ENCODE measurements at places on chromosomes 4 and X.

- no peak for DNase-seq
Observed at GRCh38 chr4:82774711-82775171, 23.9 kb downstream of the SCD5 start.

DNA sequence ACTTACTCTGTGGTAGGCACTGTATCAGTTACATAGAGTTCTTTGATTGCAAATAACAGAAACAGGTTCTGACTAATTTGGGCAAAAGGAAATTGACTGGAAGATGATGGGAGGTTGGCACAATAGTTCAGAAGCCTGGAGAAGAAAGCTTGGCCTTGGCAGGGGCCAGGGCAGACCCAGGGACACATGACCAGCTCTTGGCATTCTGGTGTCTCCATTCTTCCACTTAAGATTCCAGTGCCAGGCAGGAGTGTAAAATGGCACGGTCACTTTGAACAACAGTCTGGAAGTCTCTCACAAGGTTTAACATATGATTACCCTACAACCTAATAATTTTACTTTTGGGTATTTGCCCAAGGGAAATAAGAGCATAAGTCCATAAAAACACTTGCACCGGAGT is 175.9 kb downstream of the BCOR start:
- DNase-seq, result no peak

DNA sequence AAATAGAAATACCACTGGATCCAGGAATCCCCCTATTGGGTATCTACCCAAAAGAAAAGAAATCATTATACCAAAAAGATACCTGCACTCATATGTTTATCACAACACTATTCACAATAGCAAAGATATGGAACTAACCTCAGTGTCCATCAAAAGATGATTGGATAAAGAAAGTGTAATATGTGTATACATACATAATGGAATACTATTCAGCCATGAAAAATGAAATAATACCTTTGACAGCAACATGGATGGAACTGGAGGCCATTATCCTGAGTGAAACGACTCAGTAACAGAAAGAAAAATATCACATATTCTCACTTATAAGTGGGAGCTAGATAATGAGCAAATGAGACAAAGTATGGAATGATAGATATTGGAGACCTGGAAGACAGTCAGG is 74.2 kb upstream of the TLR3 start:
- DNase-seq, result no peak

- DNase-seq, result no peak
Observed at GRCh38 chr4:186719925-186720694, 3.5 kb downstream of the FAT1 start.

DNA sequence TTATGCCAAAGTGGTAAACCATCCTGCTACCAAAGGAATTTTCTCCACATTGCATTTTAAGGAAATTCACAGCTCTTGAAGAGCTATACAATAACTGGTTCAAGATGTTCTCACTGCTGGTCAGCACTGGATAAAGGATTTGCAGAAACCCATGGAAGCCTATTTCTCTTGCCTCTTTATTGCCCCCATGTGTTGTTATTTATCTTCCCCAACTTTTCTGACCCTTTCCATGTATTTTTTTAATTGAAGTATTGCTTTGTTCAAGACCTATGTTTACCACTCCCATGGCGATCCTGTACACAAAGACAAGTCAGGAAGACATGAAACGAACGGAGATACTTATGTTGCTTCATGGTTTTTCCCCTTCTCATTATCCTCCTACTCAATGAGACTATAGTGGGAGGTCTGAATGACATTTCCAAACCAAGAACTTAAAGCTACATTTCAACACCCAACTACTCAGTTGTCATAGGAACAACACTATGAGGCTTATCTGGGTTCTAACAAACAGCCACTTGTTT is 566.4 kb upstream of the DIPK2B start:
- DNase-seq, result no peak

DNA sequence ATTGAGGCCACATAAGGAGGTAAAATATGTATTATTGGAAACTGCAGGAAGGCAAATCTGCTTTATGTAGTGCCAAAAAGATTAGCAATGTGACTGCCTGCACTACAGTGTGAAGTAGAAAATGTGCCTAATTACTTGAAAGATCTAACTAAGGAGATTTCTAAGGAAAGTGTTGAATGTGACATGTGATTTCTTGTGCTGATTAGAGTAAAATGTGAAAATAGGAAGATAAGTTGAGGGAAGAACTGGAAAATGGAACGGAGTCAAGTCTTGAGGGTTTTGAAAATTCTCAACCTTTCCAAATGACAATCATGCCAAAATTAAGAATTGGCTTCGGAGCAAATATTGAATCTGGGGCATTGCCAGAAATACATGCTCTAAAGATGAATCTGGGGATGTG is 209.5 kb upstream of the SPOCK3 start:
- peak; percentile 74 for DNase-seq

DNA sequence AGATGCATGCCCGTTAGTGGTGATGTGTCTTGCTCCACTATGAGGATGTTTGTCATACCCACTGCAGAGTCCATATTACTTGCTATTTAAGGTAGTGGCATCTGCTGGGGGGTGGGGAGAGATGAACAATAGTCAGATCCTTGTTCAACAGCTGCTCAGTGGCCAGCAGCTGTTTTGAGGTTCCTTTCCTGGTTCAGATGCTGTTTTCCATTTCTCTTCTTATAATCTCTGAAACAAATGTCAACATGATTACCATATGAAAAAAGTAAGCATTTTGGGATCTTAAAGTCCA is 1567.9 kb upstream of the TENM3 start:
- DNase-seq, result no peak

DNA sequence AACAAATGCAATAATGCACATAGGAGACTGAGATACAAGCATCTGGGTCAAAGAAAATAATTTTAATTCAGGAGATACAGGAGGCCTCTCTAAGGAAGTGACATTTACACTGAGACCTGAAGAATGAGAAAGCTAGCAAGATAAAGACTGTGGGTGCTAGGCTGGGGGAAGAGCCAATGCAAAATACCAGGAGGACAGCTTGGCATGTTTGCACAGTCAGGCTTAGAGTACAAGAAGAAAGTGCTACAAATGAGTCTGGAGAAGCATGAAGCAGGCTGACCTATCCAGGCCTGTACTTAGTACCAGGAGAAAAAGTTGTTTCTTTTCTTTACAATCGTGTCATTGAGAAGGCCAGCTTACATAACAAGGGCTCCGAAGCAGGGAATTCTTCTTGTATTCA is 56.9 kb downstream of the GABRB1 start:
- DNase-seq, result no peak

DNA sequence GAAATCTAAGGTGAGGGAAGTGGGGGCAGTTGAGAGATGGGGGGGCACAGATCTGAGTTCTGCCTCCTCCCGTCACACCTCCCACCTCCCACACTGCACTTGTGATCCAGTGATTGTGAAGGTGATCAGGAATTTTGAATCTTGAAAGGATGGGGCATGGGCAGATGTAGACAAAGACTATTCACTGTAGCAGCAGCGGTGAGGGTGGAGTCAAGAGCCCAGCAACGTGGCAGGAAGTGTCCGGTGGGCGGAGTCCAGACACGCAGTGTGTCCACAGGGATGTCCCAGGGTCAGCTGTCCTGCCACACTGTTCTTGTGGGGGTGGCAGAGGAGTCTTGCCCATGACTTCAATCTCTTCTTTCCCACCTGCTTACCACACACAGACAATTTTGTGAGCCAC is 330.5 kb upstream of the GALNT7 start:
- DNase-seq, result no peak

GRCh38 chr4:2716236-2716635 is 39.9 kb downstream of the TNIP2 start:
- no peak for DNase-seq

DNA sequence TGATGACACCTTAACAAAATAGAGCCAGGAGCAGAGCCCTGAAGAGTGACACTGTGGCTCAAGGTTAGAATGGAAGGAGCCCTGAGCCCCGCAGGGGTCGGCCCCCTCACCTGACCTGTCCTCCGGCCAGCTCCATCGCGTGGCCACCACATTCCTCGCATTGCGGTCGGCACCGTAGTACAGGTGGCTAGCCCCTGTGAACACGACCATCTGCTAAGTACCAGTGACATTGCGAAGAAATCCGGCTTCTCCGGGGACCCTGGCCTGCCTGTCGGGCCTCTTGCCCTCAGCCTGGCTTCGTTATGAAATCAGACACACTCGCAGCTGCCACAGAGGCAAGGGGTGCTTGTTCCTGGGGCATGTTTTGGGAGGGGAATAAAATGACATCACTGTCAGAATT is 179.0 kb downstream of the AFAP1 start:
- DNase-seq, result no peak

- no peak for DNase-seq
Observed at GRCh38 chr4:1403177-1403583, 3.1 kb downstream of the NKX1-1 start.

- DNase-seq, result no peak
Observed at GRCh38 chr4:76058302-76058701, 16.2 kb upstream of the ART3 start.

GRCh38 chrX:150507251-150507856 is 61.1 kb upstream of the MTM1 start:
- no peak for DNase-seq

DNA sequence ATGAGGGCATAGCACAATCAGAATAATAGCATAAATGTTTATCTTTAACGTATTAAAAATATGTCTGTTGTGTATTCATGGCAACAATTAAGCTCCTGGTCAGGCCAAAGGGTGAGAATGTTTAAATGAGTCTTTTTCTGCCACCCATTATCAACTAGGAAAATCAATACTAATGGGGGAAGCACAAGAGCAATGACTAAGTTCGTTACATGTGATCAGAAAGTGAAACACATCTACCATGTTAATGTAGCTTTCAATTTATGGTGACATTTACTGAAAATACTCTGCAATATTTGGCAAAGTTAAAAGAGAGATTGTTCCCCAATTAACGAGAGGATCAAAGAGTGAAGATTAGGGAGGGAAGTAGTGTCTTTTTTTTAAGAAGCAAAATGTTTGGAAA is 143.7 kb downstream of the NAA11 start:
- no peak for DNase-seq

- DNase-seq, result no peak
Observed at GRCh38 chr4:26141911-26142638, 178.7 kb upstream of the RBPJ start.

Measured in NCI-H446 treated with DMSO at 0.1 percent for 48 hours (cell line).